Activated CD4-positive, alpha-beta T cell treated with anti-CD3 and anti-CD28 coated beads for 36 hours (primary cell): ENCODE measurements at places on chromosomes 13 and 19.
A peak's percentile ranks its signal among the peaks of the same experiment; 100 is the strongest.

DNA sequence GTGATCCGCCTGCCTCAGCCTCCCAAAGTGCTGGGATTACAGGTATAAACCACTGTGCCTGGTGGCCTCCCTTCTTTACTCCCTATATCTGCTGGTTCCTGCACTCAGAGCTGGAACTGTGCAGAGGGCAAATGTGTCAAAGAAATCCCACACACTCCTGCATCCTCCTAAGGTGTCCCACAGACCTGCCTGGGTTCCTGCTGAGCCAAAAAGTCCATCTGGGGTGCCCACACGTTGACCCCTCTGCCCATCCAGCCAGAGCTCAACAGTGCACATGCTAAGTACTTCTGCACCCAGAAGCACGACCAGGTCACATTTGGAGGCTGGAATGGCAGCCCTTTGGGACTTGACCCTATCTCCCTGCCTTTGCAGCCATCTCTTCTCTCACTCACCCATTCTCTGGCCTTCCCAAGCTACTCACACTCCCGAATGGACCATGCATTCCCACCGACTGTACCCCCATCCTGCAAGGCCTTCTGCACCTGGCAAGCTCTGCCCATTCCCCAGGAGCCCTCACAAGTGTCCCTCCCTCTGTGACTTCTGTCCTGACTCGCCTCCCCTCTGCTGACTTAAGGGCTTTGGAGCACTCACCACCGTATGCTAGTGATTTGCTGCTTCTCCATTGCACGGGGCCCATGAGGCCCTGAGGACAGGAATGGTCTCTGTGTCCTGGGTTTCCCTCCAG, 152.1 kb downstream of the KCTD15 start:
- H3K4me3 ChIP-seq, result no peak overlapping the region
- H3K27ac ChIP-seq, result no peak overlapping the region
- no peaks in the 10 kb centered on the region for H3K36me3 ChIP-seq
- no peak for DNase-seq

DNA sequence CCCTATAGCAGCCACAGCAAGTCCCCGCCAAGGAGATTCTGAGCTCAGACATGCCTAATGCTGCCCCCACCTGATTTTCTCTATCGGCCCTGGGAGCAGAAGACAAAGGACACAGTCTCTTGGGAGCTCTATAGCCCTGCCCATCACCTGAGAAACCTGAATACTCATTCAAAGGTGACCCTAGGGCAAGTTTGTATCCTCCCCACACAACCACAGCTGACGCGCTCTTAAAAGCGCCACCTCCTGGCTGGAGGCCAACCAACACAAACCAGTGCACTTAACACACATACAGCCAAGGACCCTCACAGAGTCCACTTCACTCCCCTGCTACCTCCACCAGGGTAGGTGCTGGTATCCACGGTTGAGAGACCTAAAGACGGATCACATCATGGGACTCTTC, 8.8 kb upstream of the IGFL4 start:
- H3K4me3 ChIP-seq, result no peak overlapping the region
- peak; percentile 39 for DNase-seq

GRCh38 chr19:6963244-6963852, 57.9 kb downstream of the MBD3L2B start:
- DNase-seq, result no peak
- H3K4me1 ChIP-seq, result peaks cover 2% of the 10 kb centered on the region
- H3K36me3 ChIP-seq, result peaks cover 13% of the 10 kb centered on the region
- no peak overlapping the region for H3K4me3 ChIP-seq

GRCh38 chr13:32695602-32696250, 109.5 kb downstream of the PDS5B start:
- no peaks in the 10 kb centered on the region for H3K4me1 ChIP-seq
- H3K27ac ChIP-seq, result no peak overlapping the region
- no peaks in the 10 kb centered on the region for H3K27me3 ChIP-seq
- no peak overlapping the region for H3K4me3 ChIP-seq
- H3K36me3 ChIP-seq, result peaks cover 16% of the 10 kb centered on the region

GRCh38 chr19:43782311-43782660, 1.5 kb upstream of the KCNN4 start:
- peak overlapping the region; percentile 91 for H3K27ac ChIP-seq
- peaks cover 60% of the 10 kb centered on the region for H3K4me1 ChIP-seq
- H3K27me3 ChIP-seq, result no peaks in the 10 kb centered on the region
- H3K4me3 ChIP-seq, result peak overlapping the region; percentile 78
- peaks cover 24% of the 10 kb centered on the region for H3K36me3 ChIP-seq
- peak; percentile 31 for DNase-seq

- H3K27ac ChIP-seq, result no peak overlapping the region
- H3K27me3 ChIP-seq, result peaks cover 16% of the 10 kb centered on the region
- no peak overlapping the region for H3K4me3 ChIP-seq
- H3K36me3 ChIP-seq, result no peaks in the 10 kb centered on the region
- DNase-seq, result peak; percentile 72
Observed at GRCh38 chr19:30669329-30670010, 297.3 kb downstream of the ZNF536 start.

DNA sequence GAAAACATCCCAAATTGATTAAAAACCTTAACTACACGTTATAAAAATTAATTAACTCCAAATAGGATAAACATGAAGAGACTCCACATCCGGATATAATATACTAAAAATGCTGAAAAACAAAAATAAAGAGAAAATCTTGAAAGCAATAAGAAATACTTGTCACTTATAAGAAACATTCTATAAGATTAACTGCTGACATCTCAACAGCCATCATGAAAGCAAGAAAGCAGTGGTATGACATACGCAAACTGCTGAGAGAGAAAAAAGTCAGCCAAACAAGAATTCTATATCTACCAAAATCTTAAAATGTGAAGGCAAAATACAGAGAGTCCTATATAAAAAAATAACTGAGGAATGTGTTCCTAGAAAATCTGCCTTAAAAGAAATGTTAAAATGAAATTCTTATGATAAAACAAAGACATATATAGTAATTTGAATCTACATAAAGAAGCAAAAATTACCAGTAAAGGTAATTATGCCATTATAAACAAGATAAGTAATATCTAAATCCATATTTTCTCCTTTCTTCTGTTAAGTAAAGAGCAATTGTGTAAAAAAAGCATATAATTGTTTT, 1851.1 kb downstream of the PCDH9 start:
- H3K27me3 ChIP-seq, result no peaks in the 10 kb centered on the region
- no peak overlapping the region for H3K27ac ChIP-seq
- no peak for DNase-seq
- no peaks in the 10 kb centered on the region for H3K36me3 ChIP-seq

DNA sequence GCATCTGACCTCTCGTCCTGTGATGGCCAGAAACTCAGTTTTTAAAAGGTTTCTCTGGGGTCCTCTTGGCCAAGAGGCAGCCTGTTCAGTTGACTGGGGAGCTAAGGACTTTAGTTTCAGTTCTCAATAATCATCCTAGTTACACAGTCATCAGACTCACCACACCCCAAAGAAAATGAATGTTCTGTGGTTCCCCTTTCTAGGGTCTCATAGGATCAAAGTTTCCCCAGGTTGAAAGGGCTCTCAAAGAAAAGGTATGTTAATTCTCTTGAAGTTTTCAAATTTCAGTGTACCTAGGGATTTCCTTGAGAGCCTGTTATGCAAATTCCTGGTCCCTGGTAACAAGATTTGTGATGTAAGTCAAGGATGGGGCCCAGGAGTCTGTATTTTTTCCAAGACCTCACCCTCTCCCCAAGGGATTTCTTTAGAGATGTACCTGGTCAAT, 94.9 kb downstream of the FAM216B start:
- H3K4me3 ChIP-seq, result no peak overlapping the region
- H3K27ac ChIP-seq, result peak overlapping the region; percentile 20
- H3K36me3 ChIP-seq, result no peaks in the 10 kb centered on the region
- peak; percentile 6 for DNase-seq

DNA sequence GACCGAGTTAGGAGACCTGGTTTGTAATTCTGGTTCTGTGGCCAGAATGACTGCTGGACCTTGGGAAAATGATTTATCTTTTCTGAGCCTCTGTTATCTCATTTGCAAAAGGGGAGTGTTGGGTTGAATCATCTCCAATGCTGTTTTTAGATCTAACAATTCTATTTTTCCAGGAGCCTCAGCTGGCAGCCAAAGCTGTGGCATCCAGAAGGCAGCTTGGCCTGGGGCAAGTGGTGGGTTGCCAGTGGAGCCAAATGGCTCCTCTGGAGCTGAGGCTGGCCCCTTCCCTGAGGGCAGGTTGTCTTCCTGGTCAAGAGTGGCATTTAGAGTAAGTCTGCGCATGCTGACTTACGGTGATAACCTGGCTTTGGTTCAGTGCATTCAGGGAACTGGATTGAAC, 21.3 kb downstream of the B3GLCT start:
- no peak for DNase-seq
- no peak overlapping the region for H3K4me3 ChIP-seq
- no peaks in the 10 kb centered on the region for H3K27me3 ChIP-seq
- H3K4me1 ChIP-seq, result no peaks in the 10 kb centered on the region
- H3K36me3 ChIP-seq, result peaks cover 3% of the 10 kb centered on the region

- no peak overlapping the region for H3K4me3 ChIP-seq
- H3K27ac ChIP-seq, result peak overlapping the region; percentile 51
Observed at GRCh38 chr13:51832471-51833152, 12.4 kb downstream of the TMEM272 start.

DNA sequence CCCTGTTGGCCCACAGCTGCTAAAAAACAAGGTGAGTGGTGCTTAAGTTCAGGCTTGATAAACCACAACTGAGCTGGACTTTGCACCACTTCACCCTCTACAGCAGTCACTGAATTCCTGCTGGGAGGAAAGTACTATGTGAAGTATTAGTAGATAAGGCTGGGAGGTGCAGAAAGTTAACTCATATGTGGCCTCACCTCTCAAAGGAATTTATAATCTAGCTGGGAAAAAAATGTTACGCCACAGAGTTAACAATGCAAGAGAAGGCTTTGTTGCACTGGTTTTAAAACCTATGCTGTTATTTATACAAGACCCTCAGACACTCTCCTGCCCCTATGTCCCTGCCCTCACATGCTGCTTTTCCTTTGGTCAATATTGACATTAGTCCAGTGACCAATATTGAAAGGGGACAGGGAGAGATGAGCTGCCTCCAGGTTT, 60.9 kb downstream of the LIG4 start:
- H3K4me3 ChIP-seq, result no peak overlapping the region
- no peaks in the 10 kb centered on the region for H3K36me3 ChIP-seq
- no peak for DNase-seq
- peaks cover 14% of the 10 kb centered on the region for H3K27me3 ChIP-seq
- H3K27ac ChIP-seq, result no peak overlapping the region
- no peaks in the 10 kb centered on the region for H3K4me1 ChIP-seq

GRCh38 chr19:30587869-30588268, 215.7 kb downstream of the ZNF536 start:
- H3K27ac ChIP-seq, result no peak overlapping the region
- no peak for DNase-seq
- no peaks in the 10 kb centered on the region for H3K36me3 ChIP-seq
- peaks cover 2% of the 10 kb centered on the region for H3K27me3 ChIP-seq
- H3K4me3 ChIP-seq, result no peak overlapping the region

DNA sequence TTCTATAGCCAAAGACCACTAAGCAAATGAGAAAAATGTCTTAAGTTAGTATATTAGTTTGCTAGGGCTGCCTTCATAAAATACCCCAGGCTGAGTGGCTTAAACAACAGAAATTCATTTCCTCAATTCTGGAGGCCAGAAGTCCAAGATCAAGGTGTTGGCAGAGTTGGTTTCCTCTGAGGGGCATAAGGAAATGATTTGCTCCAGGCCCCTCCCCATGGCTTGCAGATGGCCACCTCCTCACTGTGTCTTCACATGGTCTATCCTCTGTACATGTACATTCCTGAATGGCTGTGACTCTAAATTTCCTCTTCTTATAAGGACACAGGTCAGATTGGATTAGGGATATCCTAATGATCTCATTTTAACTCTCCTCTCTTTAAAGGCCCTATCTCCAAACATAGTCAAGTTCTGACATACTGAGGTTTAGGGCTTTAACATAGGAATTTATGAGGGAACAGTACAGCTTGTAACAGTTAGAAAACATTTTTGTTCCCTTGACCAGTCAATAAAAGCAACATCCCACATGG, 307.4 kb downstream of the DIAPH3 start:
- H3K27ac ChIP-seq, result no peak overlapping the region
- H3K27me3 ChIP-seq, result no peaks in the 10 kb centered on the region
- H3K36me3 ChIP-seq, result no peaks in the 10 kb centered on the region
- DNase-seq, result no peak

DNA sequence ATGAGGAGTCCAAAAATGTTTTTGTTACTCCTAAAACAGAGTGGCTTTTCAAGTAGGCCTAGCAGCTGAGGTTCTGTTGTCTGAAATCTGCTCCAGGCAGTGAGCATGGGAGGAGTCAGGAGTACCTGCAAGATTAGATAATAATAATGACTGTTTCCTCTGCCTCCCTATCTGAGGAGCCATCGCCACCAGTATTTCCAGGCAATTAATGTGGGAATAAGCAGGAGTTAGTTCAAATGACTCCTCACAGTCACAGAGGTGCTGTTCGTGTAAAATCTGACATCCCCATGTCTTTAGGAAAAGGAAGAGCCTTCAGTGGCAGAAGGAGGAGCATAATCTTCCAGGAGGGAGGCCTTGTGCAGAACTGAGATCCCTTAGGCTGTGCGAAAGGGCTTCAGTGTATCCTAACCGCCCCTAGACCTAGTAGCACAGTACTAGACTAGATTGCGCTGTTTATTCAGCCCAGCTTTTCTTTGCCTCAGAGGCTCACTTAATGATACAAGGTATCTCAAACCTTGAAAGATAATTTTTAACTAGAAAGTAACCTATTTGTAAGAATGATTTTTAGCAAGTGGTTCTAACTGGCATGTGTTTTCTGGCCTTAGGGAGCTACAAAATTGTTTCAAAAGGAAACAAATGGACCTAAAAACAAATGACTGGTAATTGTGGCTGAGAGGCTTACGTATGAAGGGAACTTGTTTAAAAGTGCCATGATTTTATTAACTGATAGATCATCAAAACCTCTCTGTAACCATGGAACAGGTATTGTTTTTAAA, 49.0 kb downstream of the FREM2 start:
- H3K4me3 ChIP-seq, result no peak overlapping the region
- no peak overlapping the region for H3K27ac ChIP-seq

- no peaks in the 10 kb centered on the region for H3K27me3 ChIP-seq
- DNase-seq, result no peak
- no peak overlapping the region for H3K4me3 ChIP-seq
- H3K36me3 ChIP-seq, result peaks cover 6% of the 10 kb centered on the region
Observed at GRCh38 chr19:14480700-14481079, 5.5 kb upstream of the PTGER1 start.

- DNase-seq, result peak; percentile 7
- no peaks in the 10 kb centered on the region for H3K36me3 ChIP-seq
- H3K4me1 ChIP-seq, result peaks cover 63% of the 10 kb centered on the region
- peak overlapping the region; percentile 47 for H3K27ac ChIP-seq
Observed at GRCh38 chr19:14146789-14147216, 10.4 kb upstream of the ASF1B start.
